ENCODE measurements at places on chromosomes 11 and 22.
A peak's percentile ranks its signal among the peaks of the same experiment; 100 is the strongest.

GRCh38 chr22:45290410-45290936 lies 5.7 kb downstream of the UPK3A start:
- DNase-seq: peak; percentile 73

DNA sequence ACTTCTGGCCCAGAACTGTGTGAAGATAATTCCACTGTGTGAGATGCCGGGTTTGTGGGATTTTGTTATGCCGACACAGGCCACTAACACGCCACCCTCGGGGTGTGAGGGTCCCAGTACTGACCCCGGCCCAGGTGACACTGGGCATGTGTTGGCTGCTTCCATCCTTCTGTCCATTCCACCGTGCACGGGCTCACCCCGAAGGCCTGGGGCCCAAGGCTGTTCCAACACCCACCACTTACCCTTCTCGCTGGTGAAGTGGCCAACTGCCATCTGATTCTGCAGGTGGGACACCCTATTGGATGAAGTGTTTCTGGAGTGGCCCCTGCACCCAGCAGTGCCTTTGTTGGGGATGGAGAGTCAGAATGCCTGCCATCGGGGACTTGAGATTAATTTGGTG lies 1307.5 kb downstream of the BRD1 start:
- DNase-seq: no peak

DNA sequence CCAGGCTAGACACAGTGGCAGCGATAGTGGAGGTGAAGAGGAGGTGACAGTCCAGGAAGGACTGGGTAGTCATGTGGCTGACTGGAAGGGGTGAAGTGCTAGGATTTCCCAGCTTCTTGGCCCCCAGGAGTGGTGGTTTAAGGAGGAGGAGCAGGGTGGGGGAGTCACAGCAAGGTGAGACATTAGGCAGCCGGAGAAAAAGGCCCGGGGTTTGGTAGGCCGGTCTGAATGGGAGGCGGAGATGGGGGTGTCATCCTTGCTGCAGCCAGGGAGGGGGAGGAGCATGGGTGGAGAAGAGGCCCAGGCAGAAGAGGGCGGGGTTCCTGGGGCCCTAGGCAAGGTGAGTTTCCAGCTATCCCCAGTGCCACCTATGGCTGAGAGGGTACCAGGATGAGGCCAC lies 6.1 kb downstream of the SIPA1 start:
- no peak for DNase-seq

GRCh38 chr11:17263769-17264168 lies 12.8 kb upstream of the NUCB2 start:
- no peak for DNase-seq

GRCh38 chr22:29767171-29768051 lies at the start of gene UQCR10:
Gene UQCR10, plus strand, starts transcription at chr22:29767369. Its CDS starts 30 bp downstream, at chr22:29767399.
- DNase-seq: peak; percentile 89

DNA sequence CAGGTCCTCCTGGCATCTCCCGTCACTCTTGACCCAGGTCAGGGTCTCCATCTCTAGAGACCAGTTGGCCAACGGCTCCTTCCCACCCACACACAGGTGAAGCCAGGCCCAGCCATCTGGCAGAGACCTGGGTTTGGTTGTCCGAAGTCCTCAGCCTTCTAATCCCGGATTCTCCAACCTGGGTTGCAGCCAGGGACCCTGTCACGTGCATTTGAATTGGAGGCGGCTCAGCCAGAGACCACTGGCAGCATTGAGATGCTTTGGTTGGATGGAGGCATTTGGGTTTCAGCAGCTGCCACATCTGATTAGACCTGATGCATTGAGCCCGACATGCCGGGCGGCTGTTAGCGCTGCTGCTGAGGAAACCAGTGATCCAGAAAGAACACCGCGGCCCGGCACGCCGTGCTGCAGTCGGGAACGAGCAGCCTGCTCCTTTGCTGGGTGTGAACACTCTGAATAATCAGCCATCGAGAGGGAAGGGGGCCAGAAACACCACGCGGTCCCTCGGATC lies 163.2 kb downstream of the BRD1 start:
- no peak for DNase-seq

- DNase-seq: no peak
Observed at GRCh38 chr11:103862094-103862801, 174.2 kb upstream of the DDI1 start.

- no peak for DNase-seq
Observed at GRCh38 chr11:85165819-85166218, 461.3 kb downstream of the DLG2 start.

DNA sequence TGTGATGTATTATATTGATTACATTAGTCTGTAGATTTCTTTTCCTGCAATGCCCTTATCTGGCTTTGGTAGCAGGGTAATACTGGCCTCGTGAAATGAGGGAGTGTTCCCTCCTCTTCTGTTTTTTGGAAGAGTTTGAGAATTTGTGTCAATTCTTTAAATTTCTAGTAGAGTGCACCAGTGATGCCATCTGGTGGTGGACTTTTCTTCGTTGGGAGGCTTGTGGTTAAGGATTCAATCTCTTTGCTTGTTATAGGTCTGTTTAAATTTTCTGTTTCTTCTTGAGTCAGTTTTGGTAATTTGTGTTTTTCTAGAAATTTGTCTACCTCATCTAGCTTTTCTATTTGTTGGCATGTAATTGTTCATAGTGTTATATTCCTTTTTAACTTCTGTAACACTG lies 18.9 kb downstream of the SHANK3 start:
- DNase-seq: peak; percentile 1

DNA sequence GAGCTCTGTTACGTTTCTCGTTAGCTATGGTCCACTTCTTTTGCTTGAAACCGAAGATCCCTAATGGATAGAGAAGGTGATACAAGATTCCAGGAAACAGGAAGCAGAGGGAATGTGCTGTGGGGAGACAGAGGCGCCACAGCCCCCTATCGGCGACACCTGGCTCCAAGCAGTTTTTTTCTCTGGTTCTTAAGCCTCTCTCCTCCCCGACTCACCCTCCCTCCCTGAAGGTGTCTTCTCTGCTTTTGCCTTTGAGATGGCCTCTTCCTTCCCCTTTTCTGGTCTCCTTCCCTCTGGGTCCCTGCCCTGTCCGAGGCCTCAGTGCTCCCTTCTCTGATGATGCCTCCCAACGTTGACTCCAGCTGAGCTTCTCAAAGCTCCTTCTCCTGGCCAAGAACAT lies 14.2 kb upstream of the APOBEC3A start:
- no peak for DNase-seq

DNA sequence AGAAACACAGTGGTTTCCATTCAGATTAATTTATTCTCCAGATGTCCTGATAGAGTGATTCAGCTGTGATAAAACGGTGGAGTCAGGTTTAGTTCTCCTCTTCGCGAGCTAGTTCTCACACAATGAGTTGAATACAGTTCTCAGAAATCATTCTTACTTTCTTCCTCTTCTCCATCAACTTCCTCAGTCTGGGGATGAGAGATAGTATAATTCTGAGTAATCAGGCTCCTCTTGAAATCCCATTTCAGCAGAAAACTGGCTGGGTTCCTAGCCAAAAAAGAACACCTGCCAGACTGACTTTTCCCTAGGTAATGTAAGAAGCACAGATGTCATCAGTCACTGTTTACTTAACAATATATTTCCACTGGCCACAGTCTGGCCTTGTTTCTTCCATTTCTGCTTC lies 76.7 kb downstream of the SVIP start:
- no peak for DNase-seq

DNA sequence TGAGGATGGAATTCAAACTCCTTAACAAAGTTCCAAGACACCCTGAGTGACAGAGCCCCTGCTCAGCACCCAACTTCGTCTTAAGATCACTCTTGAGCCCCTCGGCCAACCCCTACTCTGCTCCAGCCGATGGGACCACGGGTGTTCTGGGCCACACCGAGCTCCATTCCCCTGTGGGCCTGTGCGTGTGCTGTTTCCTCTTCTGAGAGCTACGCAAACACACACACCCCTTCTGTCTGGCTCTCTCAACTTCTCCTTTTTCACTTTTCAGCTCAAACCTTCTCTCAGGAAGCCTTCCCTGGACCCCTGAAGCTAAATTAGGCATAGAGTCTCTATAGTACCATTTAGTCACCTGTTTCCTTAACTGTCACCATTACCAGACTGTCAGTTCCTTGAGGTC lies 37.5 kb upstream of the NNMT start:
- DNase-seq: no peak

DNA sequence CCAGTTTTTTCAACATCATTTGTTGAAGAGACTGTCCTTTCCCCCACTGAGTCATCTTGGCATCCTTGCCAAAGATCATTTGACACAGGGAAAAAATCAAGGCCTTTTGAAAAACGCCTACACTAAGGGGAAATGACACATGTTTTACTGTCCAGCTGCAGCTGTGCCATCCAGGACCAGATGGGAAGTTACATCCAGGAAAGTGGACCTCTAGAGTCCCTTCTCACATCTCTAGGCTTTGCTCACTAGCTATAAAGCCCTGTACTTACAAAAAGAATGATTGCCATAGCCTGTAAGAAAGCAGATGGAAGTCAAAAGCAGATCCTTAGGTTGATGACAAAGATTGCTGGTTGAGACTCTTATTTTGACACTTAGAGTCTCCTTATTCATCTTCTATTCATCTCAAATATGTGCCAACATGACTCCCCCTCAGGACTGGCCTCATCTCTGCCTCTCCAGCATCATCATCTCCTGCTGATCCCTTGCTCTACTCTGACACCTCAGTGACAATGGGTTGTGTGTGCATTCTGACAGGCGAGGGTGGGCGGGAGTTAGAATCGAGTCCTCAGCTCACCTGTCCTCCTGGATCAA lies 22.8 kb downstream of the OSBP2 start:
- no peak for DNase-seq

Measured in SHP77 treated with DMSO at 0.1 percent for 48 hours (cell line).